Stimulated activated CD8-positive, alpha-beta memory T cell treated with anti-CD3 and anti-CD28 coated beads, Interleukin-7, amount 100 ng/mL, for 4 hours (primary cell): ENCODE measurements at places on chromosomes 2 and 18.
A peak's percentile ranks its signal among the peaks of the same experiment; 100 is the strongest.

DNA sequence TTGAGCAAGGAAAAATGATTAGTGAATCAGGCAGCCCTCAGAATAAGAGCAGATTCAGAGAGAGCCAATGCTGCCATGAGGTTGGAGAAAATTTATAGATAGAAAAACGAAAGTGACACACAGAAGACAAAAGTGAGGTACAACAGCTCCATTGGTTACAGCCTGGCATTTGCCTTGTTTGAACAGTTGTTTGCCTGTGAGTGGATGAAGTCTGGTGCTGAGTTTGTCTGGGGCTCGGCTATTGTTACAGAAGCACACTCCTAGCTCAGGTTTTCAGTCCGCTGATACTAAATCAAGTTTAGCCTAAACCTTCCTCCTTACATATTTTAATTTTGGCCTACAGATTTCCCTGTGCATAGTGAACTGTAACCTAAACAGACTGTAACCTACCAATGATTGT, 387.8 kb upstream of the RAB12 start:
- no peak for DNase-seq

GRCh38 chr2:81495556-81495955, 1191.0 kb upstream of the LRRTM1 start:
- DNase-seq: no peak

GRCh38 chr2:108907822-108908712, 81.0 kb downstream of the EDAR start:
- DNase-seq: no peak

- no peak for DNase-seq
Observed at GRCh38 chr2:195561116-195561921, 95.7 kb upstream of the SLC39A10 start.

- DNase-seq: no peak
Observed at GRCh38 chr2:222102575-222103349, 196.0 kb downstream of the PAX3 start.

DNA sequence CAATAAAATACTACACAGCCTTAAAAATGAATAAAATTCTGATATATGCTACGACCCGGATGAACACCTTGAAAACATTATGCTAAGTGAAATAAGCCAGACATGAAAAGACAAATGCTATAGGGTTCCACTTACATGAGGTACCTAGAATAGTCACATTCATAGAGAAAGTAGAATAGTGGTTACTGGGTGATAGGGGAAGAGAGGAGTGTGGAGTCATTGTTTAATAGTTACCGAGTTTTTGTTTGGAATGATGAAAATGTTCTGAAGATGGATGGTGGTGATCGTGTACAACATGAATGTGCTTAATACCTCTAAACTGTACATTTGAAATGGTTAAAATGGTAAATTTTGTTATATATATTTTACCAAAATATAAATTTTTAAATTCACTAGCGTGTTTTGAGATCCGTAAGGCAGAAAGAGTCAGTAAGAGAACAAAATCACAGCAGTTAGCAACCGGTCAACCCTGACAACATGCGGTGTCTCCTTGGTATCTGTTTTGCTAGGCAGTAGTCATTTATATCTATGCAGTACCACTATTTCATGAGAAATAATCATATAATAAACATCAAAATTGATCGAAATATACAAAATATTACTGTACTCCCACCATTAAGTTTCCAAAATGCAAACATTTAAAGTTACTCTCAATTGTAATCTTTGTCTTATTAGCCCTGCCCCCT, 11.1 kb downstream of the SCN9A start:
- no peak for DNase-seq

GRCh38 chr2:24111407-24111901, 11.7 kb downstream of the PFN4 start:
- no peak for DNase-seq

- DNase-seq: no peak
Observed at GRCh38 chr2:233242231-233242927, 9.1 kb upstream of the ATG16L1 start.

DNA sequence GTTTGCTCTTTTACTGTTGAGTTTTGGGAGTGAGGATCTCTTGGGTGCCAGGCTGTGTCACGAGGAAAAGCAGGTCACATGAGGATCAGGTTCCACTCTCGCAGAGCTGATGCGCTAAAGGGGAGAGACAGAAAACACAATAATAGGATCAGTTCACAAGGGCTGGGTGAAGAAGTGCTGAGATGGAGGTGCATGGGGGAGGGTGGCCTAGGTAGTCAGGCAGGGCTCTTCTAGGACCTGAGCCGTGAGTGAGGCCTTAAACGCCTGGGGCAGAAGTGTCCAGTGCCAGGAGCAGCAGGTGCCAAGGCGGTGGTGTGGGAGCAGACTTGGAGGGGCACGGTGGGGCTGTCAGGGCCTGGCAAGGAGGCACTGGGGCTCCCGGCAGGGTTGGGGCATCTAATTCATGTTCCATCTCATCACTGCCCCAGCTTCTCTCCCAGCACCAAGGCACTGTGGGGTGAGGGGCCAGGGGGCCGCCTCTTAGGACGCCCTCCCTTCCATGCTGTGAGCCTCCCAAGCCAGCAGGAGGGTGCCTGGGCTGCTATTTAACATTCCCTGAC, 9.3 kb downstream of the KCNIP3 start:
- no peak for DNase-seq

GRCh38 chr2:122236152-122236874, 480.9 kb downstream of the TSN start:
- no peak for DNase-seq

GRCh38 chr2:23384551-23385343, at the start of gene KLHL29:
TSS of gene KLHL29 (plus strand) at chr2:23385179. CDS start at chr2:23562197, 177,018 bp downstream.
- peak; percentile 65 for DNase-seq

GRCh38 chr18:65425366-65425765, 325.4 kb upstream of the CDH7 start:
- no peak for DNase-seq

- DNase-seq: no peak
Observed at GRCh38 chr18:58208207-58208932, 164.3 kb downstream of the NEDD4L start.

- no peak for DNase-seq
Observed at GRCh38 chr18:44149706-44150105, 531.0 kb upstream of the SETBP1 start.

- DNase-seq: no peak
Observed at GRCh38 chr18:61225336-61225735, 107.9 kb upstream of the CDH20 start.

GRCh38 chr2:36165132-36165531, 190.4 kb upstream of the CRIM1 start:
- DNase-seq: no peak

- DNase-seq: no peak
Observed at GRCh38 chr2:201892516-201892915, 86.2 kb downstream of the CDK15 start.

GRCh38 chr2:150513647-150514046, 26.2 kb upstream of the RND3 start:
- DNase-seq: no peak

DNA sequence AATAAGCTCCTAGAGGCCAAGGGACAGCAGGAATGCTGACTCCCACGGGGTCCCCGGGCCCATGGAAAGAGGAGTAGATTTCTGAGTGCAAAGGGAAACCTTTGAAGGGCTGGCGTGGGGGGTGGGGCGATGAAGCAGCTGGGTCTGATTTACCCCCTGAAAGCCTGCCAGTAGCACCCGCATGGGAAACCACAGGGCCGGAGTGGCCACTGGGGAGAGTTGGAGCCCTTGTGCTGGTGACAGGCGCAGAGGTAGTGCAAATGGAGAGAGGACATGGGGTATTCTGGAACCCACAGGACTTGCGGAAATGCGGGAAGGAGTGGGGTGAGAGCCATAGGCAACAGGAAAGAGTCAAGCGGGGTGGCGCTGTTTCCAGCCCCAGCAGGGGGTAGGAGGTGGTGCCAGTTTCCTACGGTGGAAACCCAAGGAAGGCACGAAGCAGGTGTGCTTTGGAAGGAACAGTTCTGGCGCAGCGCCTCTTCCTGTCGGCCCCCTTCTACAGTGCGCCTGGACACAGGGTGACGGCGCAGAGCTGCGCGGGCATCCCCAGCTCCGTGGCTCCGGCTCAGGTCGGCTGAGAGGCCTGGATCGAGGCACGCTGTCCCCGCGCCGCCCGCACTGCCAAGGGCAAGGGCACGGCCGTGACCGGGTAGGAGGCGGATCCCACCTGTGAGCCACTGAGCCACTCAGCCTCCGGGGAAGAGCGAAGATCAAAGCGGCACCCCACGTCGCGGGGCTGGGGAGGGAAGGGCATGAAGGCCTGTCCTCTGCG, 149.0 kb upstream of the GLI2 start:
- no peak for DNase-seq

DNA sequence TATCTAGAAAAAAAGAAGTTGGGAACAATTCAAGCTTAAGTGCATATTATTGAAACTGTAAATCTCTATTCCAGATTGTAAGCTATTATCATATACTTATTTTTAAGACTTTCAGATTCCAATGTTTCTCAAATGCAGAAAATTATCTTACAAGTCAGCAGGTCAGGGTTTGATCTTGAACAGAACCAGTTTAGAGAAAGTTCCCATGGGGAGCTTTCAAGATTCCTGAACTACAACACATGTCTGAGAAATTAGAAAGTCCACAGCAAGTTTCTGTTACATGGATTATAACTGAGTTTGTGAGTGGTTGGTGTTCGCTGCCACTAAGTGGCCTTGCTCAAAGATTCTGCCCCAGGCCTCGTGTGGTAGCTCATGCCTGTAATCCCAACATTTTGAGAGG, 31.6 kb upstream of the SP3 start:
- no peak for DNase-seq

- no peak for DNase-seq
Observed at GRCh38 chr2:198374375-198375082, 570.1 kb downstream of the PLCL1 start.

DNA sequence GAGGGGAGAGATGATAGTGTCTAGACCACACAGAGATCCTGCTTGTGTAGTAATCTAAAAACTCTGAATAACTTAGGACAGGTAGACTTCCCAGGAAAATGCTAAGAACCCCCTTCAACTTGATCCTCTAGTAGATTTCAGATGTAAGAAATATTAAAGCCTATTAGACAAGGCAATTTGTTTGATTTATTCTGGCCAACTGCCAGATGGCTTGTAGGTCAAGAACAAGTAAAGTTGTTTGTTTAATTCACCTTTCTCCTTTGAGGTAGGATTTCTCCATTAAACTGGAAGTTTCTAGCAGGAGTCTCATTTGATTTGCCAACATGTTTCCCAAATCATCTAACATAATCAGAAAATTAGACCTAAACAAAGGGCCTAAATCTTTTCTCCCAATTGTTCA, 48.6 kb downstream of the SH3RF3 start:
- DNase-seq: no peak

- no peak for DNase-seq
Observed at GRCh38 chr2:179020156-179020750, 29.7 kb downstream of the CCDC141 start.

- DNase-seq: no peak
Observed at GRCh38 chr2:110771547-110772382, 39.4 kb downstream of the ACOXL start.

DNA sequence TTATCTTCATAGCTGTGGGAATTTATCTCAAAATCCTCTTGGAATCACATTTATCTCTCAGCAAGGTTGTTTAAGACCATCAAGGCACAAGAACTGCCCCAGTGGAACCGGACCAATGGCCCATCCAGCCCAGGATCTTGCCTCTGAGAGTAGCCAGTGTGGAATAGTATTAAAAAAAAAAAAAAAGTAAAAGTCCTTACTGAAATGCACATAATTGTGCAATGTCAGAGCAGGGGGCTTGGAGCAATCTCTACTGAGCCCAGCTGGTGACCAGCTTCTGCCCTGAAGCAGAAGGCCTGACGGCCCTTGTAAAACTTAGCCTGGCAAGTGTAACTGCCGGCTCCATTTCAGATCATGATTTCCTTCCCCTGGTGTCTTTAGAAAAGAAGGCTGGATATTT, 355.6 kb upstream of the PIK3C3 start:
- no peak for DNase-seq

DNA sequence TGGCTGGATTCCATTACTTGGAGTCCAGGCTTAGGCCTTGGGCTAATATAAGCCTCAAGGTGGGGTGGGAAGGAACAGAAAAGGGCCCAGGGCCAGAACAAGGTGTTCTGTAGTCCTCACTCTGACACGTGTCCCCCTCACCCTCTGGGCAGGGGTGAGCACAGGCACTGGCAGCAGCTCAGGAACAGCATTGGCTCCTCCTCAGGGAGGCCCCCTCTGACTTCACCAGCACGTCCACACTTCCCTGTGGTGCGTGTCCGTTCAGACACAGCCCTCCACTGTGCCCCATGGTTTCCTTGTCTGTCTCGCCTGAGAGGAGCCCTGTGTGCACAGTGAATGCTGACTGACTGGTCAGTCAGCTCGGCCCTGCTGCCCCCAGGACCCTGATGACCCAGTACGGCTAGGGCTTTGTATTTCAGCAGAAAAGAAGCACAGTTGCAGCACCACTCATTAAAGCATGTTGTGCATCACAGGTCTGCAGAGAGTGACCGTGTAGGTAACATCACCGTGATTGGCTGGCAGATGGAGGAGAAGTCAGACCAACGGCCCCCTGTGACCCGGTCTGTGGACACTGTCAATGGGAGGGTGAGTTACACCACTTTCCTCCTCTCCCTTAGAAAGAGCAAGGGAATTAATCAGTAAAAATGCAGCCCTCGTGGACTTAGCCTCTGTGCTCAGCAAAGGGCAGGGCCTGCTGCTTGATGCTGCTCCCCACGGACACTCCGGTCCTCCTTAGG, 70.8 kb downstream of the COA5 start:
- no peak for DNase-seq

DNA sequence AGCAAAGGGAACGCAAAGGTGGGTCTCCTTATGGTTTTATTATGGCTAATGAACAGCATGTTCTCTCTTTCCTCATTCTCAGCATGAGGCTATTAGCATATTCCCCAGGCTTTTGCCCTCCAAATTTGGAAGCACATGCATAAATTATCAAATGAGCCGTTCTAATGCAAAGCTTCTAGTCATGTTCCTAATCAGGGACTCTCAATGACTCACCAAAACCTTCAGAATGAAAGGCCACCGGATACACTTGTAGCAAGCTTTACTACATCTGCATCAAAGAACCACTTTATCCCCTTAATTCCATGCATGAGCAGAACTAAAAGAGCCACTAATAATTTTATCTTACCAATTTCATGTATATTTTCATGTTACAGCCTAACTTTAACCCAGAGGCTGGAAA, 310.5 kb downstream of the LRATD1 start:
- no peak for DNase-seq

- no peak for DNase-seq
Observed at GRCh38 chr2:189191766-189192165, 12.2 kb upstream of the COL5A2 start.

GRCh38 chr2:62569907-62570841, 64.2 kb upstream of the TMEM17 start:
- DNase-seq: no peak

DNA sequence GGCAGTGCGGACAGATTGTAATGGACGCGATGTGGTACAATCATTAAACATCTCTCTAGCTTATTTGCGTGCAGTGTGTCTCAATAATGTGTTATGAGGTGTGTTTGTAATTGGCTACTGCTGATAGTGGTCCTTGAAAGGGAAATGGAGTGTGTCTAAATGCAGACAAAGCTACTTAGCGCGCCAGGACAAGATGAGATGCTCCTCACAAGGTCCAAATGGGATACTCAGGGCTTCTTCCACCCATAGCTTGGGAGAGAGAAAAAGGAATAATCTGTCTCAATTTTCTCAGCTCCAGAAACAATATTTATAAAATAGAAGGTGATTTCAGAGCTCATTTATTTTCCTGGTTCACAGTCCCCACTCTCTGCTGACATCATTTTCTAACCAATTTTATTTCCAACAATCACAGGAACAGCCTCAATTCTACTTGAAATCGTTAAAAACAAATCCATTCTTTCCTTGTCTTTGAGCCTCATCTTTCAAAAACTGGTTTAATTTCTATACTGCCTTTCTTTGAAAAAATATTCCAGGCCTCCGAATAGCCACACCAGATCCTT, 28.5 kb downstream of the GALNT14 start:
- DNase-seq: no peak
